Dermis microvascular lymphatic vessel endothelial cell (primary cell): ENCODE measurements at places on chromosomes 13 and 19. TPM values are rescaled to one million over a fixed set of nuclear protein-coding genes. Genes with fewer than 3 reads are reported as not detected.

GRCh38 chr19:7870571-7871436, 3.4 kb downstream of the PRR36 start:
- DNase-seq = no peak

Gene OR7A5
- total RNA-seq = not detected in 2 replicates

DNA sequence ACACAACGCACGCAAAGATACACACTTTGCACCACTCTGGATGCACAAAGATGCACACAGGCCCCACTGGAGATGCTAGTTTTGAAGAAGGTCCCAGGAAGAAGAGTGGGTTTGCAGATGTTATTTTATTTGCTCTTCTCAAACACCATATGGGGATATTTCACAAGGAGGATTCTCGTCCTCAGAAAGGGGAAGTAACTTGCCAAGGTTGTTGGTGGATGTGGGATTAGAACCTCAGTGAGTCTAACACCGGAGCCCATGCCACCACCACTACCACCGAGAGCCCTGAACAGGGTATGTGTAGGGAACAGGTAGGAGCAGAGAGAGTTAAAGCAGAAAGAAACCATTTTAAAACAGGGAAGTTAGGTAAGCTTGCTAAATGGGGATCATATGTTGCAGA, 9.6 kb upstream of the CEACAM6 start:
- DNase-seq = no peak

Gene CAPN12
- 0.13 TPM in 1 of 2 replicates, not detected in the other for total RNA-seq

- no peak for DNase-seq
These were observed 58.8 kb downstream of the TNFRSF19 start for GRCh38 chr13:23628765-23629565.

Gene SULT2B1
- total RNA-seq = 0.13 TPM in 1 of 2 replicates, not detected in the other

DNA sequence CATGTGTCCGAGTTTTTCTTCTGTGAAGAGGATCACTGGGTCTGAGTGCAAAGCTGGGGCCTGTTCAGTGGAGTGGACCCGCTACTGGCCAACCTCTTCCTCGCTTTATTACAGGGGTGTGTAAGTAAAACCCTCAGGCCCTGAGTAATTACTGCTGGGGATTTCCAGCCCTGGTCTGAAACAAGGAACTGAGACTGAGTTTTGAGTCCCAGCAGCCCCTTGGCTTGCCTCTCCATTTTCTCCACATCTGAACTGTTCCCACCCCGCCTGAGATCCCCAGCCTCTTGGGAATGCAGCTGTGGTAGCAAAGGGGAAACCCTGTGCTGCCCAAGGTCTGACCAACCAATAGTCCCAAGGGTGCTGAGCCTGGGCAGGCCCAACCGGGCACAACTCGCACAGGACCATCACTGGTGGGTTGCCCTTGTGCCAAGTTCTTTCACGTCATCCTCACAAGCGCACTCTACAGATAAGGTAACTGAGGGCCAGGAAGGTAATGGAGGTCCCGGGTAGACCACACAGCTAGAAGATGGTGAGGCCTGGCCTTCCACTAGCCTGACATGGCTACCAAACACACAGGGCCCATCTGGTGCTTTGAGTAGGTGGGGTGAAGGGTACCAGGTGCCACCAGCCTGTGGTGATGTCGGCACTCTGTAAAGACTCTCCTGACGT, 13.7 kb upstream of the SLC35E1 start:
- no peak for DNase-seq

Gene UBE2L5
- not detected in 2 replicates for total RNA-seq

DNA sequence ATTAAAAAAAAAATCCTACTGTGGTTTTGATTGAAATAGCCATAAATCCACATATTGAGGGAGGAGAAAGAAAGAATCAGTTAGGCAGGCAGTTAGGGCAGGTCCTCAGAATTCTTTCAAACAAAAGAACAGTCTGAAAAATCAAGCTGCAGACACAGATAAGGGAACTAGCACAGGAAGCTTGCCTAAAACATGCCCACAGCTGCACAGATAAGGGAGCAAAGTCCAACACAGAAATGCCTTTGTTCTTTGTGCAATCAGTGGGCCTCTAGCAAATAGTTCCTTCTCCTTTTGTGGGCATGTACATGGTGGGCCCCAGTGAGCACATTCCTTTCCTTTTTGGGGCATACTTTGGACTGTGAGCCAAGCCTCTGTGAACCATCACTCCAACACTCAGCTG, 42.7 kb downstream of the UTP14C start:
- DNase-seq = no peak

DNA sequence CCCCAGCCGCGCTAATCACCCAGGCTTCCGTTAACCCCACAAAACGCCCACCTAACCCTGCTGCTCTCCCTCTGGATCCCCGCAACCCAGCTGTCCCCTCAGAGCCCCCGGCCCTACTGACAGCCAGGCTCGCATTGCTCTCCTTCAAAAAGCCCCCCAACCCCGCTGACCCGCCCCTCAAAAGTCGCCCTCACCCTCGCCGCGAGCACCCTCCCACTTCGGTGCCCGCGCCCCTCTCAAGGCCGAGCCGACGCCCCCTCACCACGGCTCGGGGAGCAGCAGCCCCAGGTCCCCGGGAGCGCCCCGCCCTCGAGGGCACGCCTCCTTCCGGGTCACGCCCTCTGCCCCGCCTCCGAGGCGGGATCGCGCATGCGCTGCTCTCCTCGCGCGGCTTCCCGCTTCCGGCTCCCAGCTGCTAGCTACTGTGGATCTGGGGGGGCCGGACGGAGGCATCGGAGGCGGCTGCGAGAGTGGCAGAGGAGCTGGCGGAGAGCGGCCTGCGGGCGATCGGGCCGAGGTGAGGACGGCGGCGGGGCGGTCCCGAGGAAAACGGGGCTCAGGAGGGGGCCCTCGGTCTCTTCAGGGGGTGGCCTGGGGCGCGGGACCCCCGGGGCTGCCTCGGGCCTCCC, 46.1 kb downstream of the ARHGEF18 start:
- DNase-seq = peak; percentile 77

GRCh38 chr19:7521551-7522071, 813 bp upstream of the MCOLN1 start:
- DNase-seq = no peak

Gene MTUS2
- not detected in 2 replicates for total RNA-seq
